HS-27A (cell line): ENCODE measurements at places on chromosomes 7 and 10.

DNA sequence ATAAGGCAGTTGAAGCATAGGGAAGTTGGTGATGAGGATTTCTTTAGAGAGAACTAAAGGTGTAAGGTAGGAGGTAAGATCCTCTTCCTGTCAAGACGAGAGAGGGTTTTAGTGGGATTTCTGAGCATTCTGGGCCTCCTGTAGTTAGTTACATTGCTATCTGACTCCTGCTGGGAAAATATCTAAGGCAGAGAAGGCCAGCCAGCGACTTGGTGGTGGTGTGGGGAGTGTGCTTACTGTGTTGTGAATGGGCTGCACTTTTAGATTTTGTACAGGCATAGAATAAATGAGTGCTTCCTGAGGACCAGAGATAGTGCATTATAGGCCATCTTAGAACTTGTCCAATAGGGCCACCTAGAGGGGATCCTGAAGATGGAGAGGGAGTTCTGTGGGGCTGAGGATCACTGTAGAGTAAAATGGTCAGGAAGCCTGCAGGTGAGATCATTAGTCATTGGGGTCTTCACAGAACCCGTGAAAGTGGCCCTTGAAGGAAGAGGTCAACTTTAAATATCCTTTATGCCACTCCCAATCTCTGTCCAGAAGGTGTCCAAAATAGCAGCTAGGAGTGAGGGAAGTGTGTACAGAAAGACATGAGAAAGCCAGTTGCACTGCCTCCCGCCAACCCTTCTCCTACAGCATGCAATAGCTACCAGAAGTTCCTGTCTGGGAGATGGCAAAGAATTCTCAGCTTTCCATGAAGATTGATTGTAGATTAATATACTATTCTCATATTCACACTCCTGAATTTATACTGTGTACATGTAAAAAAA, 266.6 kb downstream of the POLR1F start:
- peak; percentile 48 for DNase-seq

DNA sequence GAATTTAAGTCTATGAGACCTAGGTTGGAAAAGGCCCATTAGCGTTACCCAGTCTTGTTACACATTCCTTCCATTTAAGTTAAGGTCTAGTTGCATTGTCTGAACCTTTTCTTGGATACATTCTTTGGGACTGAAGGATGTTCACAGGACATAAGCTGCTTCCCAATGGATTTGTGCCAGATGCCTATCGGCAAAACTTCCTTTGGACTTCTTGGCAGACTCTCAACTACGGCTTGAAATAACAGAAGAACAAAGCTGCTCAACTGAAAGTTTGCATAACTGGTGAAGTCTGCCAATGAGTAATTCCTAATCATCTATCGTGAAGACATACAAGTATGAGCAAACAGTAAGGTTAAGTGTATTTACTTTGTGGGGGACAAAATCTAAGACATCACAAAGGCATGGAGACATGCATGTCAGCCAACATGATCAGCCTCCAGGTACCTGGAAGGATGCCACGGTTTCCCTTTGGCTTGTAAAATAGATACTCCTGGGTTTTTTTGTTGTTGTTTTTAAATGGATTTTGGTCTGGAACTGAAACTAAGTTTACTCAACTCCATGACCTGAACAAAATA, 35.4 kb downstream of the MALSU1 start:
- peak; percentile 77 for DNase-seq

GRCh38 chr10:52004342-52004949, 305.1 kb upstream of the CSTF2T start:
- peak; percentile 4 for DNase-seq

- no peak for DNase-seq
Observed at GRCh38 chr10:70503776-70504175, 25.2 kb downstream of the PALD1 start.

DNA sequence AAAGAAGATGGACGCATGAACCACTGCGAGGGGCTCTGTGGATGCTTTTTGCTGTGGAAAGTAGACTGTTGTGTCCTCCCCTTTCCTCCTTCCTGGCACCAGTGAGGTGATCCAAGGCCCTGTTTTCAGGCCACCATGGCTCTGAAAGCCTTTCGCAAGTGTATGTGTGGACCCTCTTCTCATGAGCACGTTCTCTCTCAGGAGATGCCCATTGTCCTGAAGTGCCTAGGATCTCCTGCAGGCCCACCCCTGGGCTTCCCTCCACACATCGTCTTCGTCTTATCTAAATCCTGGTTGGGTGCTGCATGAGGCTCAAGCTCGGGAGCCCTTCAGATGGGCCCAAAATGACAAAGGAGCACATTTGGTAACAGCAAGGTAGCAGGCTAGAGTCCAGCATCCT, 188.2 kb downstream of the PTPN20 start:
- no peak for DNase-seq

DNA sequence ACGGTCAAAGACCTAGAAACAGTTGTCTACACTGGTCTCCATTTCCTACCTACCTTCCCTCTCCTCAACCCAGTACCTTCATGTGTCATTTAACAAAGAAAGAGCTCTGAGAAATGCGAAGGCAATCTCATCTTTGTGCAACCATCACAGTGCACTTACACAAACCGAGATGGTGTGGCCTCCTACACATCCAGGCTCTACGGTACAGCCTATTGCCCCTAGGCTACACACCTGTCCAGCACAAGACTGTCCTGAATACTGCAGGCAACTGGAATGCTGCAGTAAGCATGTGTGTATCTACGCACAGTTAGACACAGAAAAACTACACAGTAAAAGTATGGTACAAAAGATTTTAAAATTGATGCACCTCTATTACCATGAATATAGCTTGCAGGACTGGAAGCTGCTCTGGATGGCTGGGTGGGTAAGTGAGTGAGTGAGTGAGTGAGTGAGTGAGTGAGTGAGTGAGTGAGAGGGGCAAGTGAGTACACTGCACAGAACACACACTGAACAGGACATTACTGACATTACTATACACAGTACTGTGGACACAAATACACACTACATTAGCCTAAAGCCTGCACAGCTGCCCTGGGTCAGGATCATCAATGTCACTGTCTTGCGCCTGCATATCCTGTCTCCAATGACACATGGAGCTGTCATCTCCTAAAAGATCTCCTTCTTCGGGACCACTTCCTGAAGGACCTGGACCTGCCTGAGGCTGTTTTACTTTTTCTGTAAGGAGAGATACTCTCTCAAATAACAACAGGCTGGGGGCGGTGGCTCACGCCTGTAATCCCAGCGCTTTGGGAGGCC, 18.5 kb downstream of the ITGB1 start:
- no peak for DNase-seq

GRCh38 chr10:74314166-74314565, 163.1 kb downstream of the ADK start:
- DNase-seq: no peak

DNA sequence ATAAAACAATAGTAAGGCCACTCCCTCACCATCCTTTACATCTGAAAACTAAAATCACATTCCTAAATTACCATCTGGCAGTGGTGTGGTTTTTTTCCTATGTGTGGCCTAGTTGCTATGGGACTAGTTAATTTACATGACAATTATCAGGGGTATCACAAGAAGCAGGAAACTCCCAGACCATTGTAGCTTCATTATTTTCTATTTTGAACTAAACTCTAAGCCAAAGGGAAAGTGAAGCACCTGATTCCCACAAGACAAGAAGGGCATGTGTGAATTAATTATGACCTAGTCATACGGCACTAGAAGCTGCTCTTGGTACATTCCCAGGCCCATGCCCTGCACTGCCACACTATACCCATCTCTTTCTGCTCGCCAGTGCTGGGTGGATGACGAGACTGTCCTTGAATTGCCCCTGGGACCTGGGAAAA, 103.4 kb downstream of the ATXN7L1 start:
- no peak for DNase-seq

- DNase-seq: peak; percentile 78
Observed at GRCh38 chr10:4344492-4344994, 481.5 kb upstream of the AKR1E2 start.

GRCh38 chr7:26630941-26631580, 233.3 kb downstream of the SKAP2 start:
- no peak for DNase-seq

- no peak for DNase-seq
Observed at GRCh38 chr10:126422567-126422966, 34.3 kb upstream of the ADAM12 start.

- DNase-seq: no peak
Observed at GRCh38 chr7:9264395-9264794, 831.0 kb downstream of the NXPH1 start.

DNA sequence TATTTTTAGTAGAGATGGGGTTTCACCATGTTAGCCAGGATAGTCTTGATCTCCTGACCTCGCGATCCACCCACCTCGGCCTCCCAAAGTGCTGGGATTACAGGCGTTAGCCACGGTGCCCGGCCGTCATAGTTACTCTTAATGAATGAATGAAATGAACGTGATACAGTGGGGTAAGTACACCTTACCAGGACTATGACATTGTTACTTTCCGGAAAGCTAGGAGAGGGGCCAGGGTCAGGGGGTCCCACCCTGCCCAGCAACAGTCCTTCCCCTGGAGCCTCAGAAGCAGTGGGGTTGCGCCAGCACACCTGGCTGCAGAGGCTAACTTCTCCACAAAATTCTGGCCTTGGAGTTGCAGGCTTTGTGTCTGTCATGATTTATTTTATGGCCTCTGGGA, 21.4 kb downstream of the VSTM4 start:
- no peak for DNase-seq
